ENCODE measurements at places on chromosomes 13 and 19.

DNA sequence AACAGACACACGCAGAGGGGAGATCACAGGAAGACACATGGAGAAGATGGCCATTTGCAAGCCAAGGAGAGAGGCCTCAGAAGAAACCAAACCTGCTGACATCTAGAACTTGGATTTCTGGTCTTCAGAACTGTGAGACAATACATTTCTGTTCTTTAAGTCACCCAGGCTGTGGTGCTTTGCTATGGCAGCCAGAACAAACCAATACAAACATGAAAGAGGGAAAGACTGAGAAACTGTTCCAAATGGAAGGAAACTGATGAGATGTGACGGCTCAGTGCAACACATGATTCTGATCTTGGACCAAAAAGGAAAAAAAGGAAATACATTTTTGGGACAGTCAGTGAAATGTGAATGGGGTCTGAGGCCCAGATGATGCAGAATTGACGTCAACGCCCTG is 30.2 kb upstream of the SACS start:
- DNase-seq, result no peak

GRCh38 chr13:85564598-85564997 is 234.6 kb downstream of the SLITRK6 start:
- DNase-seq, result no peak

DNA sequence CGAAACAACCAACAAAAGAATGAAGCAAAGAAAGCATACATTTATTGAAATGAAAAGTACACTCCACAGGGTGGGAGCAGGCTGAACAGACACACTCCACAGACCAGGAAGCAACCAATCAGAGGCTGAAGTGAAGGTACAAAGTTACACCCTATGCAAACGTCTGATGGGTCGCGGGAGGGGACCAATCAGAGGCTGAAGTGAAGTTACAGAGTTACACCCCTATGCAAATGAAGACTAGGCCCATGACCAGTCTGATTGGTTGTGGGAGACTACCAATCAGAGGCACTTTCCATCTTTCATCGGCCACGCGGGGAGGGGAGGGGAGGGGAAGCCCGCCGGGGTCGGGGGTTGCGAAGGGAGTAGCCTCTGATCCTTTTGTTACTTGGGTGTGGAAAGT is 12.4 kb upstream of the FBL start:
- peak; percentile 82 for DNase-seq

GRCh38 chr13:94996445-94996844 is 284.1 kb upstream of the SOX21 start:
- DNase-seq, result peak; percentile 82

DNA sequence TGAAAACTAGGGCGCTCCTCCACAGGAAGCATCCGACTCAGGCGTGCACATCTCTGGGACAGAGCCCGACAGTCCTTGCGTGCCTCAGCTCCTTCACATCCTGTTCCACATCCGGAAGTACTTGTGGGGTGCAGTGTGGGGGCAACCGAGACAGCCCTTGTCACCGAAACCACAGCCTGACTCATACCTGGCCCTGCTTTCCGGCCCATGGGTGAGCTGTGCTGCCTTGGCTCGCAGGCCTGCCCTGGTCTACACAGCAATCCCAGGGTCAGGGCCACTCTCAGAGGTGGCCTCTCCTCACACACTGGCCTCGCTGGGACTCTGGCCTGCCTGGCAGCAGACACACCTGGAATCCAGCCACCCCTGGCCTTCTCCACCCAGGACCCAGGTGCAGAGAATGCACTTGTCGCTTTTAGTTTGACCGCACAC is 100.4 kb downstream of the STK24 start:
- DNase-seq, result peak; percentile 80

- DNase-seq, result no peak
These were observed 535 bp downstream of the COL5A3 start for GRCh38 chr19:10009714-10010224.

GRCh38 chr13:106986687-106987426 is 418.9 kb upstream of the ARGLU1 start:
- DNase-seq, result no peak

DNA sequence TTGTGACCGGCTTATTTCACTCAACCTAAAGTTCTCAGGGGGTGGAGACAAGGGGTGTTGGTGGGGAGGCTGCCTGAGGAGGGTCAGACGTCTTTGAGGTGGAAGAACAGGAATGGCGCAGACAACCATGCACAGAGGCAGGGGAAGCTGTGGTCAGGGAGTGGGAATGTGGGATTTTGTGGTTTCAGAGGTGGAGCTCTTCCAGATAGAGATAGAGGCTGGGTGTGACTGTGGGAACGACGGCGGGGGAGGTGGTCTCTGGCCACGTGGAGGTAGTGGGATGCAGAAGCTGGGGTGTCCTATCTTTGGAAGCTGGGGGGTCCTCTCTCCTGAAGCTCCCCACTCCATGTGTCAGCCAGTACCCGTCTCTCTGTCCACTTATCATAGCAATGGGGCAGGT is 7.8 kb upstream of the KLK14 start:
- DNase-seq, result no peak

DNA sequence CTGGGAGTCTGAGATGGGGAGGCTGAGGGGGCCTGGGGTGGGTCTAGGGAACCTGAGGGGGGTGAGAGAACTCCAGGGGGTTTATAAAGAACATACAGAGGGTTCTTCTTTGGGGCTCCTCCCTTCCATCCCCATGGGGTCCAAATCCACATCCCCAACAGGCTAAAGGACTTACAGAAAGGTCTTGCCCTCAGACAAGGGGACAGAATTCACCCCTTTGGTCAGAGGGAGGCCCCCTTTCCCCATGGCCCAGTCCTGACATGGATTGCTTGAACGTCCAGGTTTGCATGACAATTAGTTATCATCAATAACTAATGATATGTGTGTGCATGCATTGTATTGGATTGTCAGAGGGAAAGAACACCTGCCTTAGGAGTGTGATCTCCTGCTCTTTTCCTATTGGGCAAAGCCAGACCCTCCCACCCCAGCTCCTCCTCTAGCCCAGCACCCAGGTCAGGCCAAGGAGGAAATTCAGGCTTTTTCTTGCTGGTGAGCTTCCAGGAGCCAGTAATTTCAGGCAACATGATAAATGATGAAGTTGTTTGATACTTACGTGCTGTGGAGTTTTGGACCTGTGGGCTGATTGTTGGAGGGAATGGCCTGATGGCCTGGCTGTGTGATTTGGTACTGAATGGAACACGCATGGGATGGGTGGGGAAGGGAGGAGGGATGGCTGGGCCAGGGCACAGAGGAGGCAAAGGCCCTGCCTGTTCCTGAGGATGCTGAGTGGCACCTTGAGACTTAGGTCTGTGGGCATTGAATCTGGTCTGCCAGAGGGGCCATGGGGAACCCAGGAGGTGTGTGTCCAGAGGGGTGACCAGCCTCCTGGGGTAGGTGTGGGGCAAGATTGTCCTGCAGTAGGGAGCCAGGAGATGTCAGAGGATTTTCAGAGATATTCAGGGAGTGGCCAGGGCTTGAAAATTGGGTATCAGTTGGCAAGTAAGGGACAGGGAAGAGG is 1.1 kb downstream of the KLHL26 start:
- DNase-seq, result peak; percentile 76

DNA sequence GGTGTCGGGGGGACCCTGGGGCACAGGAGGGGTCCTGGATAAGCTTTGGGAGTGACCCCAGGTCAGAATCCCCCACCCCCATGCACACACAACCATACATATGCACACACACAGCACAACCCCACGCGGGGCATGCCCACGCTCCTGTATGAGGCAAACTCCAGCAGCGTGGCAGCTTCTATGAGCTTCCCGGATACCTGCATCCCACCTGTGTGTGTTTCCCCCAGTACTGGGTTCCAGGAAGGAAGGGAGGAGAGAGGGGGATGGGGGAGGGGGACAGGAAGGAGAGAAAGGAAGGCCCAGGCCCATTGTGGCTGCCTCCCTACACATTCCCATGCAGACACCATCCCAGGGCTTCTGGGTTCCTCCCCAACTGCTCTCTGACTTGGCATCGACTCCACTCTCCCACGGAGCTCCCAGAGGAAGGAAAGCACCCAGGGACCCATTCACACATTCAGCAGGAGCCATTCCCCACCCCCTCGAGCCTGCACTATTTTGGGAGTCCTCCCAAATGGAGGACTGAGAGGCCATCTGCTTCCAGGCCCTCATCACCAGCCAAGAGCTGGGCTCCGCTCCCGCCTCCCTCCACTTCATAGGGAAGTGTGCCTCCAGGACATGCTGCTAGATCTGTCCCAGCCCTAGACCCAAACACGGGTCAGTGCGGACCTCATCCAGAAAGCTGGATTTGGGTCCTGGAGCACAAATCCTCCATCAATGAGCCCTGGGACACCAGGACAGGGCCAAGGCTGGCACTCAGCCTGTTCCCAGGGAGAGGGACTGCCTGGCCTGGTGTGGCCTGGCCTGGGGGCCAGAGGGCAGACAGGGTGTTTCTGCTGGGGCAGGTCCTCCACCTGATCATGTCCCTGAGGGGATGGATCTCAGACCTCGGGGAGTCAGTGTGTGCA is 13.2 kb downstream of the PRR36 start:
- no peak for DNase-seq

- peak; percentile 92 for DNase-seq
These were observed 112.2 kb upstream of the GPR12 start for GRCh38 chr13:26872525-26873385.

DNA sequence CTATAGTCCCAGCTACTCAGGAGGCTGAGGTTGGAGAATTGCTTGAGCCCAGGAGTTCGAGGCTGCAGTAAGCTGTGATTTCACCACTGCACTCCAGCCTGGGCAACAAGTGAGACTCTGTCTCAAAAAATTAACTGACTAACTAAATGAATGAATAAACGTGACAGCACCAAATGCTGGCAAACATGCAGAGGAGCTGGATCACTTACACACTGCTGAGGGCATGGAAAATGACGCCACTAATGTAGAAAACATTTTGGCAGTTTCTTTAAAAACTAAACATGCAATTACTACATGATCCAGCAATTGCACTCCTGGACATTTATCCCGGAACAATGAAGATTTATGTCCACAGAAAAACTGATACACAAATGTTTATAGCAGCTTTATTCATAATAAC is 31.3 kb upstream of the GTF3A start:
- no peak for DNase-seq

GRCh38 chr19:14354445-14354844 is 26.8 kb upstream of the ADGRE5 start:
- DNase-seq, result no peak

GRCh38 chr19:43751466-43752220 is 3.1 kb downstream of the SMG9 start:
- DNase-seq, result no peak

DNA sequence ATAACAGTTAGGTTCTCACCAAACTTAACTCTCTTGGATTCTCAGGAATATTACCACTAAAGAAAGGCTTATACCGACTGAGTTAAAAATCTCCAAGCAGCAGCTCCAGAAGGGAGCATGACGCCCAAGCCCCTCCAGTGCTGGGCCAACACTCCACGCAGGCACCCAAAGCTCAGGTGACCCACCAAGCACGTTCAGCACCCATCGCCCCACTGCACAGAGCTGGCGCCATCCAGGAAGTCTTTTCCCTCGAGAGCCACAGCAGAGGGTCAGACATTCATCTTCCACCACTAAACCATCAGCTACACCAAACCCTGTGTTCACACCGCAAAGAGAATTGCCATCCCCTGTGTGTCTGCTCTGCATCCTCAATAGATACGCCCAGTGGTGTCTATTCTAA is 65.7 kb downstream of the SOX1 start:
- DNase-seq, result no peak

- DNase-seq, result no peak
These were observed 541.0 kb upstream of the KLF12 start for GRCh38 chr13:74675182-74675581.

DNA sequence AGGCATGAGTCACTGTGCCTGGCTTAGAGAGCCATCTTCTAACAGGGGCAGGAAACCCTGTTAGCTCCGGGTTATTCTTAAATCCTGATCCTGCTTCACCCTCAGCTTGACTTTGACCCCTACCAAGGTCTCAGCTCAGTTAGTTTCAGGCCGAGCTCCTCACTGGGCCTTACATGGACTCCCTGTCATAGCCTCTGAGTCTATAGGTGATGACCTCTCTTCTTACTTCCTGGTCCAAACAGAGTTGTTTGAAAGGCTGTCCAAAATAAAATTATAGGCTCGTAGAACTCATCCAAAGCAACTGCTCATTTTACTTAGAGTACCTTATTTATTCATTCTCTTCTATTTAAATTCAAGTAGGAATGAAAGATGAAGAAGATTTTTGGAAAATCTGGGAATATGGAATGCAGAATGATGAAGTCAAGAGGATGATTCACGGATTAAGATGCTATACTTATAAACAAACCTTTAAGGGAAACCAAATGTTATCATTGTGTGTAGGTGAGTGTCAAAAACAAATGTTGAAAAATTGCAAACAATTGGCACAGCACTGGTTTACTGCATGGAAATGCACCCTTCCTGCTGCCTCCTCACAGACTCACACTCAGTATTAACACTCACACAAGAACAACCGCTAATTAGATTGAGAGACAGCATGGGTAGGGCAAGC is 174.1 kb downstream of the RGCC start:
- DNase-seq, result no peak

- DNase-seq, result no peak
These were observed 357.8 kb downstream of the DCT start for GRCh38 chr13:94121686-94122085.

DNA sequence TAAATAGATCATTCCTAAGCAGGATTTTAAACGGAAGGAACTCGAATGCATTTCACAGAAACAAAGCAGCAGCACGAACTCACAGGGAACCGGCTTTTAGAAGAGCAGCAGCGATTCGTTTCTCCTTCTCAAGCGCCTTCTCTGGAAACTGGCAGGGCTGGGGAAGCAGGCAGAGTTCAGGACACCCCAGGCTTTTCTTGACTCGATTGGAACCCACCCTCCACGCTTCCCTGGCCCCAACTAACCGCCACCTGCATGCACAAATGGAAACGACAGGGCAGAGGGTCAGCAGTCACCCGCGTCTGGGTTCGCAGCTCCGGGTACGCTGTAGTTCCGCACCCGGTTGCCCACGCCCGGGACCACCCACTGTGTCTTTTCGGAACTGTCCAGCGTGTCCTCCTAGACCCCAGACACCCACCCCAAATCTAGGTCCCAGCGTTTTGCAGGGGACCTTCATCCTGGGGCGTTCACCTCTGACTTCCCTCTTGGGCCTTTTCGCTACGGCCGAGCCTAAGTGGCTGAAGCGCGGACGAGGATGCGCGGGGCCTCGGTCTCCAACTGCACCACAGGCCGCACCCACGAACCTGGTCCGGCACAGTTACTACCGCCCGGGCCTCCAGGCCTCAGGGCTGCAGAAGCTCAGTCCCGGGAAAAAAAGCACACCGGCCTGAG is 500 bp downstream of the ZFP30 start:
- peak; percentile 74 for DNase-seq
